ENCODE measurements at places on chromosomes 13 and 19.

DNA sequence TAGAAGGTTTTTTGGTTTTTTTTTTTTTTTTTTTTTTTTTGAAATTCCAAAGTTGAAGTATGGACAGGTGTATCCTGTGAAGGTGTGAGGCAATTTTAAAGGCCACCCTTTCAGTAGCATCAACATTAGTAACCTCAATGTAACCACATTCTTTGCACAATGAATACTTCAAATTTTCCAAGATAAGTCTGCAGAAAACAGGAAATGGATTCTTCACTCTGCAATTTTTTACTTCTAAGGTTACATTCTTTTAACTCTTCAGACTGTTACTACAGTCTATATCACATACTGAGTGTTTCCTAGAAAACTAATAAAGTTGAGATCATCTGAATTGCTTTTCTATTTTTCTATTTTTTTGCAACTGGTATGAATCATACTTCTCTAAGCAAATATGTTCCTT is 569.0 kb upstream of the GPC6 start:
- DNase-seq = no peak

GRCh38 chr13:39779337-39780265 is 124.1 kb downstream of the COG6 start:
- DNase-seq = no peak

GRCh38 chr13:75585153-75585552 is 35.6 kb downstream of the UCHL3 start:
- DNase-seq = no peak

DNA sequence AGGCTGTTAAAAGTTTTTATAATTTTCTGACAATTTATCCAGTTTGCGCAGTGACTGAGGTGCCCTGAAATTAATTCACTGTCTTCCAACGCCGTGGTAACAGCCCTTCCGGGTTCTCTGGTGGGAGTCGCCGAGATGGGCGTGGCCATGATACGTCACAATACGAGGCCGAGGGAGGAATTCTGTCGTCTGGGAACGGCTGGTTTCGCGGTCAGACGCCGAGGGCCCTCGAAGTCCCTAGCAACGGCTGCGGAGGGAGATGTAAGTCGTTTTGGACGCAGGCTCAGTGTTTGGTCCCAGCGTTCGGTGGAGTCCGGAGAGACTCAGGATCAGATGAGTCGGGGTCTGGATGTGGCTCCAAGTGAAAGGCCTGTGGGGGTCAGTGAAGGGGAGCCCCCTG is 21.7 kb downstream of the ZNF613 start:
- DNase-seq = no peak

DNA sequence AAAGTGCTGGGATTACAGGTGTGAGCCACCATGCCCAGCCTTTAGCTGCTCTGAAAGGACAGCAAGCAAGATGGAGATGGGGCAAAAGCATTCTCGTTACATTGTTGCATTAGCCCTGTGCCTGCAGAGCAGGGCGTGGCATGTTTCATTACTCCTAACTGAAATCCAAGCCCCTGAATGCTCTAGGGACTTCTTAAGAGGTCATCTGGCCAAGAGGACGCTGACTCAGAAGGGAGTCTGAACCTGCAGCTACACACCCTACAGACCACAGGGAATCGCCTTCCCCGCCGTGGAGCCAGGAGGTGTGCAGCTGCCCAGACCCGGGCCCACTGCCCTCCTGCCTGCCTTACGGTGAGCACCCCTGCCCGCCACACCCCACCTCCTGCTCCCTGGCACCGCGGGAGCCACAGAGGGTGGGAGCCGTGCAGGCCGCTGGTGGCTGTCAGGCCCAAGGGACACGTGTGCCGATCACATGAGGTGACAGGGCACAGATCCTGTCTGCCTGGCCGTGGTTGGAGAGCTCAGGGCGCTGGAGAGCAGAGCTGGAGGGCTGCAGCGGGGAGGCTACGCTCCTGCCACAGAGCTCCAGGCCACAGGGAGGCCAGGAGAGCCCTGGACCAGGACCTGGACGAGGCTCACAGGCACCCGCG is 27.2 kb downstream of the ADPRHL1 start:
- DNase-seq = no peak

DNA sequence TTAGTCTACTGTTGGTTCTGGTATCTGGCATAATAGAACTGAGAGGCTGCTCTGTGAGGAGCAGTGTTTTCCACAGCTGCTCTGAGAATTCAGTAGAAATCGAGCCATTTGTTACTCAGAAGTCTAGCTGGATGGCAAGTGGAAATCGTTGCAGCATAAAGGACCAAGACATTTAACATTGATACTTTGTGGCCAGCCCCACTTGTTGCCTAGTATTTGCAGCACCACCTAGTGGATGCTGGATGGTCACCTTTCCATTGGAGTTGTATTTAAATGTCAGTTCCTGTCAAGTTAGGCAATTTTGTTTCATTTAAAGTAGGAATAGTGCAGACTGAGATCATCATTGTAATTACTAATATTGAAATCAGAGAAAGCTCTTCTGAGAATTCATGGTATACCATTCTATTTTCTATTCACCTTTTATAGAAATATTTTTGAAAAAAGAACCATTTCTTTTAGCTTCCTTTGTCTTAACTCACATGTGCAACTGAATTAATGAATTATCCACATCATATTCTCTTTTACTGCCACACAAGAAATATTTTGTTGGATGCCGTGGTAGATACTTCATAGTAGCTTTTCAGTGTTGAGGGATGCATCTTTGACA is 64.6 kb downstream of the PDS5B start:
- peak; percentile 56 for DNase-seq

DNA sequence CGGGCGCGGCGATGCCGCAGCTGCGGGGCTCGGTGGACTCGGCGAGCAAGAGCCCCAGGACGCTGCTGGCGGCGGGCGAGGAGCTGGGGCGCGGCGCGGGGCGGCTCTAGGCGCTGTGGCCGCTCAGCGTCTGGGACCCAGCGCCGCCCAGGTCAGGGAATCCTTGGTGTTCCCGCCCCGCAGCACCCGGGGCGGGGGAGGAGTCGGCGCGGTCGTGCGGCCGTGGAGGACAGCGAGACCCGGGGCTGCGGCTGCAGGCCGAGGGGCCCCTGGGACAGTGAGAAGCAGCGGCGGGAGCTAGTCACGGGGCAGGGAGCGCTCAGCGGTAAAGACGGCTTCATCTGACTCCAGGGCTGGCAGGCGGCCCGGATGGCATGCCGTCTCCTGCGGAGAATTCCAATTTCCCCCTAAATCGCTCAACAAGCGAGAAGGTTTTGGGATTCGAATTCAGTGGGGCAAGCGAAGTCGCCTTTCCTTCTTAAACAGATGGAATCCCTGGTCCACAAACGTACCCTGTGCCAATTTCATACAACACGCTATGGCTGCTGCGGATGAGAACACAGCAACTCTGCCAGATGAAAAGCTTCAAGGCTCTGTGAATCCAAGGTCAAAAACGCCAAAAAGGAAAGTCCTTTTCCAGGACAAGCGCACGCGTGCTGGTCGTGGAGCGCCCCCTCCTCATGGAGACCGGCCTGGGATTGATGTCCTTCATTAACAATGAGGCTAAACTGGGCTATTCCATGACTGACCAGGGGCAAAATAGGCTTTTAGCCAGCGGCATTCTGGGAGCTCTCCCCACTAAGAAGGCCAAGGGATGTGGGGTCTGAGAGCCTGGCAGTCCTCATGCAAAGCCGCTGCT is 4.2 kb upstream of the ZSCAN4 start:
- peak; percentile 83 for DNase-seq

- DNase-seq = no peak
These were observed 10.5 kb upstream of the SLC7A1 start for GRCh38 chr13:29605860-29606526.

DNA sequence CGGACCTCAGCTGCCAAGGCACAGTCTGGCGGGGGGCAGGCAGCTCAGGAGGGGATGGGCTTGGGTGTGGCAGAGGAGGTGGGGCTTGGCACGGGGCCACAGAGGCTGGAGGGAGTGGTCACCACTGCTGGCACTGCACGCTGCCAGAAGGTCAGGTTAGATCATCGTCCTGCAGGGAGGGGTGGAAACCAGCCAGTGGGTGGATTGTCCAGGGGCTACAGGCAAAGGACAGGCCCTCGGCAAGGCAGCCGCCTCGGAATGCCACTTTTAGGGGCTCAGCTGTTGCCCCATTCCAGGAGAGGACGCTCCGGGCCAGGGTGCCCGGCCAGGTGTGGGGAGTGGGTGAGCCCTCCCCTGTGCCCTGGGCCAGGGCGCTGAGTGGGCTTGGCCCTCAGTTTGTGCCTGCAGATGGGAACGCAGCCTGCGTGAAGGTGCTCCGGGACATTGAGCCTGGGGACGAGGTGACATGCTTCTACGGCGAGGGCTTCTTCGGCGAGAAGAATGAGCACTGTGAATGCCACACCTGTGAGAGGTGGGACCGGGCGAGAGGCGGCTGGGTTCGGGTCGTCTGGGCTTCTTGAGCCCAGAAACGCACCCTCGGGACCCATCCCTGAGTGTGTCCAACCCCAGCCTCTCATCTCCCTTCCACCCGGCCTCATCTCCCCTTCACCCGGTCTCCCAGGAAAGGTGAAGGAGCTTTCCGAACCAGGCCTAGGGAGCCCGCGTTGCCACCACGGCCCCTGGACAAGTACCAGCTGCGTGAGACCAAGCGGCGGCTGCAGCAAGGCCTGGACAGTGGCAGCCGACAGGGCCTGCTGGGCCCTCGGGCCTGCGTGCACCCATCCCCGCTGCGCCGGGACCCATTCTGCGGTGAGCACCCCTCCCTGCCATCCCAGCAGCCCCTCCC is 6.4 kb downstream of the KMT5C start:
- no peak for DNase-seq

- DNase-seq = no peak
These were observed 47.2 kb upstream of the F7 start for GRCh38 chr13:113058129-113058987.

DNA sequence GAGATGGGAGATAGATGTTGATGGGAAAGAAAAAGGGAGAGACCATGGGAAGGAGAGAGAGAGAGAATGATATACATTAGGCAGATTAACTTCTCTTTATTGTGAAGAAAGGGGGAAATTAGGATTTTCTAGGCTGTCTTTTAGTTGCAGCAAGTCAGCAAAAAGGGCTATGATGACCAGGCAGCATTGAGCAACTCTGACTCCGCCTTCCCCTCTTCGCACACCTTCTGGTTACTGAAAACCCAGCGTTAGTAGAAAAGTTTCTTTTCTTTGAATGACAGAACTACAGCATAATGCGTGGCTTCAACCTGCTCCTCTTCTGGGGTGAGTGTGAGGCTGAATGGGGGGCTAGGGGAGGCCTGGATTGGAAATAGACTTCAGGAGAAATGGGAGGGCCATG is at the start of gene ADGRE1:
TSS of gene ADGRE1 (plus strand) at position 264 of the 400 bp plus-strand sequence. CDS start at position 294, 30 bp downstream.
- DNase-seq = no peak

- peak; percentile 7 for DNase-seq
These were observed 54.1 kb downstream of the TSSK6 start for GRCh38 chr19:19461306-19461670.

- no peak for DNase-seq
These were observed 2832.4 kb downstream of the PCDH9 start for GRCh38 chr13:64397701-64398100.

- DNase-seq = no peak
These were observed 105.4 kb downstream of the URI1 start for GRCh38 chr19:30047432-30047831.

DNA sequence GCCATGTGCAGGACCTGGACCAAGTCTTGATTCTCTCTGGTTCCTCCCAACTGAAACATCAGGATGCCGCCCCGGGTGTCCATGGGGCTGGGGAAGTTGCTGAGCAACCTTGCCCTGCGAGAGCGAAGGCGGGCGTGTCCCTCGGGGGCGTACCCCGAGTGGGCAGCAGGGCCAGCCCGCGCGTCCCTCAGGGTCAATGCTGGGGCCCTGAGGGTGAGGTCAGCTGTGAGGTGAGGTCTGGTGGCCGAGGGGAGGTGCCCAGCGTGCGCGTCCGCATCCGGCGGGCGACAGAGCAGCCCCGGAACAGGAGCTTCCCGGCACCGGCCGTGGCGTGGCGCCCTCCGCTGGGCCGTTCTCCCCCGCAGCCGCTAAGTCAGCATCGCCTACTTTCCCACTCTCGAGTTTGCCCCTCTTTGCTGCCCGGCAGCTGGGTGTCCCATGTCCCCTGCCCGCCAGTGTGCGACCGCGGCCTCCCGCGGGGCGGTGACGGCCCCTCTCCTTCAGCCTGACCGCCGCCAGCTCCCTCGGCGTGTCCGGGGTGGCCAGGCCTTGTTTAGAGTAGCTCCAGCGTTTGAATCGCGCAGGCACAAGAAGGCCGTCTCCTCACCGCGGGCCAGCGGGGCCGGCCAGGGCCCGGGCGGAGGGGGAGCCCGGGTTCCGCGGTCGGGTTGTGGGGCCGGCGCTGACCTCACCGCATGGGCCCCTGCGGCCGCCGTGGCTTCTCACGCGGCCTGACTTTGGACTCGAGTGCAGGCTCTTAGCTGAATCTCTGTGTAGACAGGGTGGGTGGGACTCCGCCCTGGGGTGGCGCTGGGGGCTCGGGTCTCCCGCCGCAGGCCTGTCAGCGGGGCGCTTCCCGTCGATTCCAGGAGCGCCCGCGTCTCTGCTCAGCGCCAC is 33.0 kb downstream of the GJA3 start:
- DNase-seq = peak; percentile 78

- peak; percentile 71 for DNase-seq
These were observed 29.6 kb upstream of the CALM3 start for GRCh38 chr19:46571495-46571894.
